Upper lobe of right lung (tissue), 1 donor: ENCODE measurements at places on chromosomes 16 and 17. TPM values are rescaled to one million over a fixed set of nuclear protein-coding genes. Genes with fewer than 3 reads are reported as not detected.

- H3K27ac ChIP-seq: no peak overlapping the region
- H3K4me3 ChIP-seq: no peak overlapping the region
- H3K27me3 ChIP-seq: no peaks in the 10 kb centered on the region
- no peaks in the 10 kb centered on the region for H3K36me3 ChIP-seq
- peaks cover 8% of the 10 kb centered on the region for H3K4me1 ChIP-seq
Observed at GRCh38 chr17:39246274-39246673, 20.5 kb upstream of the STAC2 start.

The MYH8 gene
- total RNA-seq: not detected

DNA sequence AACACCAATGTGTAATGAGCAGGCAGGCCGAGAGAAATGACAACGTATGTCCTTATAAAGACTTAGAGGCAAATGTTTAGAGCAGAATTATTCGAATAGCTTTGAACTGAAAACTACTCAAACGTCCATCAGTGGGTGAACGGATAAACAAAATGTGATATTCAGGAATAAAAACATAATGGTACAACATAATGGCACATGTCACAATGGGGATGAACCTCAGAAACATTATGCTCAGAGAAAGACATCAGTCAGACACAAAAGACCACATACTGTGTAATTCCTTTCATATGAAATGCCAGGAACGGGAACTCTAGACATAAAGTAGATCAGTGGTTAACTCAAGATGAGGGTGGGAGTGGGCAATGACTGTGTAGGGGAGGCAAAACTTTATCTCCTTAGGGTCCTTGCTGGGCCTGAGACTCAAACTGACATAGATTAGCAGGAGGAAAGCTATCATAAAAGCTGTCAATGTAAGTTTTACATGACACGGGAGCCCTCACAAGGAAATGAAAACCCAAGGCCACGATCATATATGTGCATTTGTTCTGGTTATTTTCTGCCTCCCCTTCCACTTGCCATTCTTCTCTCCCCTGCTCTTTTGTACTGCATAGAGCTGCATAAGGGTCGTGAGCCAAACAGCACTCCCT is 14.8 kb upstream of the ARL4D start:
- H3K27me3 ChIP-seq: no peaks in the 10 kb centered on the region
- H3K27ac ChIP-seq: no peak overlapping the region
- H3K36me3 ChIP-seq: no peaks in the 10 kb centered on the region
- no peak for DNase-seq

DNA sequence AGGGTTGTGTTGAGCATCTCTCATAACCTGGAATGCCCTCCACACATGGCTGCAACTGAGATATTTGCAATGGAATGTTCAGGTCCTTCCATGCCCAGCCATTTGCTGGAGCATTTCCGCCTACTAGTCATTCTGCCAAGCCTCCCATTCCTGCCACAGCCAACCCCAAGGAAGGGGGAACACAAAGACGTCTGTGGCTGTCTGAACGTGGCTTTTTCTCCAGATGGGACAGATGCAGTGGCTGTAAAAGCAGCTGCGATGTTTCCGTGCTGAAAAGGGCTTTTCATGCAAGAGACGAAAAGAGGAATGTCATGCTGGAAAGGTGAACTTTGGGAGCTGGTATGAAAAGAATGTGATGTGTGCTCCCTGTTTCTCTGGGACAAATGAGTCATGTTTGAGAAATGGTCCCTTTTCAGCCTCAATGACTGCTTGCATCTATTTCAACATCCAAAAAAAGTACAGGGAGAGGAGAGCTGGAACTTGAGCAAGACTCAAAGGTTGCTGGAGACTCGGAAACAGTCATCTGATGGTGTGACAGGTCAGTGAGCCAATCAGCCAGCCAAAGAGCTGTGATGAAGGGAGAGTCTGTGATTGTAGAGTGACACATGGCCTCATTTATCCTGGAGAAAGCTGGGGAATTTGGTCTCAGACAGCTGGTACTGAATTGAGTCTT is 208.9 kb downstream of the SHISA9 start:
- no peaks in the 10 kb centered on the region for H3K27me3 ChIP-seq
- no peaks in the 10 kb centered on the region for H3K36me3 ChIP-seq
- no peaks in the 10 kb centered on the region for H3K4me1 ChIP-seq
- no peak overlapping the region for H3K27ac ChIP-seq
- H3K4me3 ChIP-seq: no peak overlapping the region

- peaks cover 29% of the 10 kb centered on the region for H3K36me3 ChIP-seq
- DNase-seq: no peak
- peak overlapping the region; percentile 97 for H3K27ac ChIP-seq
- H3K27me3 ChIP-seq: no peaks in the 10 kb centered on the region
Observed at GRCh38 chr17:58353389-58353825, 1.4 kb upstream of the SUPT4H1 start.

DNA sequence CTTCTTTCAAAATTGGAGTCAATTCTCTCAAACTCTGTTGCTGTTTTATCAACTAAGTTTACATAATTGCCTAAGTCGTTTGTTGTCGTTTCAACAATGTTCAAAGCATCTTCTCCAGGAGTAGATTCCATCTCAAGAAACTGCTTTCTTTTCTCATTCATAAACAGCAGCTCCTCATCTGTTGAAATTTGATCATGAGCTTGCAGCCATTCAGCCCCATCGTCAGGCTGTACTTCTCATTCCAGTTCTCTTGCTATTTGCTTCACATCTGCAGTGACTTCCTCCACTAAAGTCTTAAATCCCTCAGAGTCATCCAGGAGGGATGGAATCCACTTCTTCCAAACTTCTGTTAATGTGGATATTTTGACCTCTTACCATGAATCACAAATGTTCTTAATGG is 230.6 kb downstream of the IRF8 start:
- DNase-seq: no peak
- peaks cover 7% of the 10 kb centered on the region for H3K27me3 ChIP-seq
- H3K4me3 ChIP-seq: no peak overlapping the region
- H3K36me3 ChIP-seq: no peaks in the 10 kb centered on the region

The SEPTIN12 gene
- total RNA-seq: not detected

The KRT39 gene
- total RNA-seq: 0.35 TPM

DNA sequence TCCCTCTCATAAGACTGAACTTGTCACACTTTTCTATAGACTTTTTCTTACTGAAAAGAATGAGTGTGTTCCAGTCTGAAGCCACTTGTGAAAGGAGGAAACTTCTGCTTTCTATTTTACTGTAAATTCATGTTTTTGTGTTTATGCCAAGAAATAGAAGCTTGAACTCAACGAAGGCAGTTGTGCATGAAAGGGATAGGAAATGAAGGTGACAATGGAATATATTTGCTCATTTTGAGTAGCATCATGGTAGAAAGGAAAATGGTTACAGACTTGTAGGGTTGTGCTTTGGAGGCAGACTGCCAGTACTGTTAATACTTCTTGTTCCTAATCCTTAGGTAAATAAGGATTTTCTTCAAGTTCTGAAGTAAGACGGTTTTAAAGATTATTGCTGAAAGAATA is 8.1 kb downstream of the CLTC start:
- H3K27me3 ChIP-seq: no peaks in the 10 kb centered on the region
- no peaks in the 10 kb centered on the region for H3K36me3 ChIP-seq
- H3K4me1 ChIP-seq: peaks cover 65% of the 10 kb centered on the region
- no peak for DNase-seq
- peak overlapping the region; percentile 14 for H3K27ac ChIP-seq
- no peak overlapping the region for H3K4me3 ChIP-seq

GRCh38 chr16:28200661-28201060 is 11.1 kb downstream of the XPO6 start:
- H3K27me3 ChIP-seq: no peaks in the 10 kb centered on the region
- H3K4me3 ChIP-seq: no peak overlapping the region
- H3K4me1 ChIP-seq: peaks cover 4% of the 10 kb centered on the region
- no peak overlapping the region for H3K27ac ChIP-seq
- H3K36me3 ChIP-seq: peaks cover 40% of the 10 kb centered on the region

- no peak overlapping the region for H3K27ac ChIP-seq
- H3K36me3 ChIP-seq: no peaks in the 10 kb centered on the region
- DNase-seq: no peak
- H3K27me3 ChIP-seq: no peaks in the 10 kb centered on the region
Observed at GRCh38 chr16:58422809-58423208, 30.5 kb downstream of the GINS3 start.

The SLC35G6 gene
- total RNA-seq: not detected

The NHLRC4 gene
- total RNA-seq: 0.98 TPM

- H3K27ac ChIP-seq: no peak overlapping the region
- H3K36me3 ChIP-seq: no peaks in the 10 kb centered on the region
- H3K27me3 ChIP-seq: no peaks in the 10 kb centered on the region
Observed at GRCh38 chr17:67672592-67673335, 45.0 kb upstream of the NOL11 start.

DNA sequence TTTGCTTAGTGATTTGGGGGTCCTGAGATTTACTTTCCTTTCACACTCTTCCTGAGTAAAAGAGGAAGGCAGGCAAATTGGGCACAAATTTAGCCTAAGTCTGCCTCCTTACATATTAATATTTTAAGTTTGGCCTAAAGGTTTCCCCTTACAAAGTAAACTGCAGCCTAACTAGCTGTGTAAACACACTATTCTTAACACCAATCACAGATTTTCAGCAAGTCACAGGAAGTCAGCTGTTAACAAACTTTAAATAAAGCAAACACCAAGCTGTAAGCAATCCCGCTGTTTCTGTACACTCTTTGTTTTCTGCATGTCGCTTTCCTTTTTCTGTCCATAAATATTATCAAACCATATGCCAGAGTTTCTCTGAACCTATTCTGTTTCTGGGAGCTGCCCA is 45.1 kb upstream of the ABCC11 start:
- H3K27ac ChIP-seq: no peak overlapping the region
- no peaks in the 10 kb centered on the region for H3K27me3 ChIP-seq
- H3K36me3 ChIP-seq: peaks cover 39% of the 10 kb centered on the region
- no peaks in the 10 kb centered on the region for H3K4me1 ChIP-seq
- H3K4me3 ChIP-seq: no peak overlapping the region
